DND-41 (cell line): ENCODE measurements at places on chromosomes 11 and 22.
A peak's percentile ranks its signal among the peaks of the same experiment; 100 is the strongest.

DNA sequence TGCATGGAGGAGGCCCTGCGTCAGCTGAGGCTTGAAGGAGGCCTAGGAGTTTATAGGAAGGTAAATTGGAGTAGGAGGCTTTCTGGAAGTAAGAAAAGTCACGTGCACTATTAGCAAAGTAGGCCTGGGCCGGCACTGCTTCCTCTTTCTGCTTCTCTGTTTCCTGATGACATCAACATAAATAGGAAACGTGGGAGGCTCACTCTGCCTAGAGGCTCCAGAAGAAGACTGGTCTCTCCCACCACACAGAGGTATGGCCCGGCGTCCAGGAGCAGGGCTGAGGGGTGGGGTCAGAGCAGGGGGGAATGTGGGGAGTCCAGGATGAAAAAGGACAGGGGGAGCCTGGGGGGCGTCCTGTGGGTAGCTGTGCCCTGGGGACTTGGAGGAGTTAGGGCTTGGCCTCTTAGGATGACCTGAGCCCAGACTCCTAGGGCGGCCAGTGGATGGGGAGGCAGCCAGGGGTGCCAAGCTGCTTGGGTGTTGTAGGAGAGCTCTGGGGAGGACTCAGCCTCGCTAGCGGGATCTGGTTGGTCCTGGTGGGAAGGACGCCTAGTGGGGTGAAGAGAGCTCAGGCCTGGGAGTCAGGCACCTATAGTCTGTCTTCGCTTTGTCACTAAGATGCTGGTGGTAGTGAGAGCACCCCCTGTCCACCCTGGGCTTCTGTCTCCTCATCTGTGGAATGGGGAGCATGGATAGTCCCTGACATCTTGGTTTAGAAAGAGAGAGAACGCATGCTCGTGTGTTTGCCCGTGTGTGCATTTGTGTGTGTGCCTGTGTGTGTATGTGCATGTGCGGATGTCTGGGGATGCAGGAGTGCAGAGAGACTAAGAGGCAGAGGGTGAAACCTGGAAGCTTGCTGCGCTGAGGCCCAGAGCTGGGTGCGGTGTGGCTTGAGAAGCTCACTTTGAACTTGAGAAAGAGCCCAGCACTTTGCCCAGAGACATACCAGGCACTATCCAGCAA, at the start of gene CSF2RB:
Gene CSF2RB, plus strand, starts transcription at position 202 of the 963 bp plus-strand sequence. CDS start 8,580 bp downstream, outside the sequence.
- no peaks in the 10 kb centered on the region for H3K36me3 ChIP-seq
- DNase-seq = no peak
- H3K4me3 ChIP-seq = no peak within 1 kb of the TSS
- H3K27me3 ChIP-seq = peaks cover 7% of the 10 kb centered on the region
- no peak within 1 kb of the TSS for H3K27ac ChIP-seq

GRCh38 chr11:109426442-109427240, 4.7 kb downstream of the C11orf87 start:
- no peak overlapping the region for H3K27ac ChIP-seq
- no peaks in the 10 kb centered on the region for H3K4me1 ChIP-seq
- H3K27me3 ChIP-seq = no peaks in the 10 kb centered on the region
- DNase-seq = no peak
- no peaks in the 10 kb centered on the region for H3K36me3 ChIP-seq

DNA sequence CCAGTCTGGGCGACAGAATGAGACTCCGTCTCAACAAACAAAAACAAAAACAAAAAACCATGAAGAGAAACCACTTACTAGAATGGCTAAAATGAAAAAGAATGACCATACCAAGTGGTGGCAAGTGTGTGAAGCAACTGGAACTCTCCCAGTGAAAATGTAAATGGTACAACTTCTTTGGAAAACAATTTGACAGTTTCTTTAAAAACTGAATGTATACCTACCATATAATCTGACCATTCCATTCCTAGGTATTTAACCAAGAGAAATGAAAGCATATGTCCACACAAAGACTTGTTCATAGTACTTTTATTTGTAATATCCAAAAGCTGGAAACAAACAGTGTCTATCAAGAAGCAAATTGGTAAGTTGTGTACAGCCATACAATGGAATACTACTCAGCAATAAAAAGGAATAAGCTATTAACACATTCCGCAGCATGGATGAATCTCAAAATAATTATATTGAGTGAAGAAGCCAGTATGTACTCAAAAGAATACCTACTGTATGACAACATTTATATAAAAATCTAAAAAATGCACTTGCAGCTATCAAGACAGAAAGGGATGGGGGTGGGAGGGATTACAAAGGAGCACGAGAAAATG, 27.7 kb downstream of the DGCR2 start:
- H3K4me1 ChIP-seq = no peaks in the 10 kb centered on the region
- no peaks in the 10 kb centered on the region for H3K27me3 ChIP-seq
- peaks cover 23% of the 10 kb centered on the region for H3K36me3 ChIP-seq
- H3K27ac ChIP-seq = no peak overlapping the region
- no peak overlapping the region for H3K4me3 ChIP-seq

GRCh38 chr11:64339754-64340408, at the start of gene CCDC88B:
TSS of gene CCDC88B (plus strand) at chr11:64340204. CDS start at chr11:64340267, 63 bp downstream.
- H3K27me3 ChIP-seq = no peaks in the 10 kb centered on the region
- no peak within 1 kb of the TSS for H3K27ac ChIP-seq
- no peak within 1 kb of the TSS for H3K4me3 ChIP-seq
- peaks cover 11% of the 10 kb centered on the region for H3K4me1 ChIP-seq
- DNase-seq = peak; percentile 77

DNA sequence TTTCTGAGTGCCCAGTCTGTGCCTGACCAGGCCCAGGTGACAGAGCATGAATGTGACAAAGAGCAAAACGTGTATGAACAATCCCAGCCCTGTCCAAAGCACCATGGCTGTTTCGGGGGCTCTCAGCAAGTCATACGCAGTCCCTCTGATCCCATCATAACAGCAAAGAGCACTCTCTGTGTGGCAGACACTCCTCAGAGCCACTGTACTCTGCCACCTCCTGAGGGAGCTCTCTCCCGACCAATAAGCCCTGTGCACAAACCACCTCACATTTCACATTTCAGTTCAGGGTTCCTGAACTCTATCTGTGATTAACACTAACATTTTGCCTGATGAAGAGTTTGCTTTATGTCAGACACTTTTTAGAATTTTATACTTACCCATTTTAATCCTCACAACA, 6.6 kb downstream of the DGCR2 start:
- peaks cover 38% of the 10 kb centered on the region for H3K4me1 ChIP-seq
- H3K36me3 ChIP-seq = peaks cover 44% of the 10 kb centered on the region
- no peak for DNase-seq
- no peaks in the 10 kb centered on the region for H3K27me3 ChIP-seq

DNA sequence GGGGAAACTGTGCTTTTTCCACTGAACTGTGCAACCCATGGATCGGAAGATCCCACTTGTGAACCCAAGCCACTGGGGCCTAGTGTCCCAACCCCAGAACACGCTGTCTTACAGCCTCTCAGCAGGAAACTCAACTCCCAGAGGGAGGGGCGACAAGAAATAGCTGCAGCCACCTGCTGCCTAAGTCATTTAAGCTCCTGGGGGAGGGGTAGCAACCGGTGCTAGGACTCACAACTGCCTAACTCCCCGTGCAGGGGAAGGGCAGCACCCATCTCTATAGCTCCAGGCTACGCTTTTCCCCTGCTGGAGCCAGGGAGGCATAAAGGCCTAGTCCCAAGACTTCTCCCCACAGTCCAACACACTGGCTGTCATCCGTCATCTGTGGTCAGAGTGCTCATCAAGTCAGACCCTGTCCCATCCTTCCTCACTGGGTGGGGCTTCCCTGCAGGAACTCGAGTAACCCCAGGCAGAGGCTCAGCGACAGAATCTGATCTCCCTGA, 363.0 kb downstream of the LUZP2 start:
- no peaks in the 10 kb centered on the region for H3K27me3 ChIP-seq
- no peaks in the 10 kb centered on the region for H3K36me3 ChIP-seq
- H3K27ac ChIP-seq = no peak overlapping the region
- DNase-seq = peak; percentile 15
- H3K4me3 ChIP-seq = no peak overlapping the region

- DNase-seq = peak; percentile 49
- no peak overlapping the region for H3K27ac ChIP-seq
- no peaks in the 10 kb centered on the region; the same call in 1 of the 2 replicates for H3K4me1 ChIP-seq
- H3K4me3 ChIP-seq = no peak overlapping the region
- no peaks in the 10 kb centered on the region for H3K27me3 ChIP-seq
These were observed 5.9 kb downstream of the LRRC32 start for GRCh38 chr11:76664578-76665061.

GRCh38 chr22:27990879-27991278, 71.8 kb upstream of the PITPNB start:
- DNase-seq = peak; percentile 4
- H3K27me3 ChIP-seq = no peaks in the 10 kb centered on the region
- H3K4me1 ChIP-seq = peaks cover 23% of the 10 kb centered on the region
- H3K36me3 ChIP-seq = peaks cover 86% of the 10 kb centered on the region

DNA sequence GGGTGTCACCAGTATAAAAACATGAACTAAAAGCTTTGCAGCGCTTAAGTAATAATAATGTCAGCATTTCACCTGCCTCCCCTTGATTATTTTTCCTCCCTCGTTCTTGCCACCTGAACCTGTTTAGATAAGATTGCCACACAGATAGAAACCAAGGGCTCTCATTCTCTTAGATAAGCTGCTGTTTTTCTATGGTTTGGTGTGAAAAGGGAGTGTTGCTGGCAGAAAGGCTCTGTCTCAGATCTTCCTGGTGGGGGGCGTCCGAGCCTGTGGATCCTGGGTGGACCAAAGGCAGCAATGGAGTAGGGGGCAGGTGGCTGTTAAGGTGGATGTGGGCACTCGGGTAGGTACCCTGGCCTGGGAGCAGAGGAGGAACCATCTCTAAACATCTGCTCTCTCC, 147.5 kb downstream of the ST3GAL4 start:
- no peak overlapping the region for H3K4me3 ChIP-seq
- no peaks in the 10 kb centered on the region for H3K36me3 ChIP-seq
- H3K27me3 ChIP-seq = peaks cover 31% of the 10 kb centered on the region
- no peak for DNase-seq

DNA sequence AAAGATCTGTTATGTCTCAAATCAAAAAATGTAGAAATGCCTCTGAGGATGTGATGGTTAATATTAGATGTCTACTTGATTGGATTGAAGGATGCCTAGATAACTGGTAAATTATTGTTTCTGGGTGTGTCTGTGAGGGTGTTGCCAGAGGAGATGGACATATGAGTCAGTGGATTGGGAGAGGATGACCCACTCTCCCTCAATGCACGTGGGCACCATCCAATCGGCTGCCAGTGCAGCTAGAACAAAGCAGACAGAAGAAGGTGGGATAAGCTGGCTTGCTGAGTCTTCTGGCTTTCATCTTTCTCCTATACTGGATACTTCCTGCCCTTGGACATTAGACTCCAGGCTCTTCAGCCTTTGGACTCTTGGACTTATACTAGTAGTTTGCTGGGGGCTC, 430.3 kb downstream of the SOX6 start:
- no peaks in the 10 kb centered on the region for H3K27me3 ChIP-seq
- no peak for DNase-seq
- H3K27ac ChIP-seq = no peak overlapping the region
- H3K4me3 ChIP-seq = no peak overlapping the region

DNA sequence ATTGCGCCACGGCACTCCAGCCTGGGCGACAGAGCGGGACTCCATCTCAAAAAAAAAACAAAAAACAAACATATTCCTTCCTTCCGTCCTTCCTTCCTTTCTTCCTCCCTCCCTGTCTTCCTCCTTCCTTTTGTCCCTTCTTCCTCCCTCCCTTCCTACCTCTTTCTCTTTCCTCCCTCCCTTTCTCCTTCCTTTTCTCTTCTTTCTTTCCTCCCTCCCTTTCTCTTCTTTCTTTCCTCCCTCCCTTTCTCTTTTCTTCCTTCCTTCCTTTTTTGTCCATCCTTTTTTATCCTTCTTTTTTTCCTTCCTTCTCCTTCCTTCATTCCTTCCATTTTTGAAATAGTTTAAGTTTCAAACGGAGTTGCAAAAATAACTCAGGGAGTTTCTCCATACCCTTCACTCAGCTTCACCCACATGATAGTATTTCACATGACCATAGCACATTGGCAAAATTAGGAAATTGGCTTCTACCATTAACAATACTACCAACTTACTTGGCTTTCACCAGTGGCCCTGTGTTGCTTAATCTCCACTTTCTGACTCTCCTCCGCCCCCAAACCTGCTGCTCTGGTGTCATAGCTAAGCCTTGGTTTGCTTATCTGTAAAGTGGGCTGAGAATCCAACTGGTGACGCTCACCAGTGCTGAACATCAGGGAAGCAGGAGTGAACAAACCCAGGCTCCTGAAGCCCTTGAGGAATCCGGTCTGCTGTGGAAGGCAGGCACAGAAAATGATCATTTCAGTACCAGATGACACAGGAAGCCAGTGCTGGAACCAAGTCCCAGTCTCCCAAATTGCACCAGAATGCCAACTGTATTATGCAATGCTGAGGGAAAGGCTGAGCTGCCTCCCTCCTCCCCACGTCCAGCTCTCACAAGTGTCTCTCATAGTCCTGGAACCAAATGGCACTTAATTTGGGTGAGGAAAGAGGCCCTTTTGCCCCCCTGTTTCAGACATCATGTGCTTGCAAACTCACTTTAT, 17.2 kb upstream of the CRYBB3 start:
- H3K4me3 ChIP-seq = no peak overlapping the region
- no peaks in the 10 kb centered on the region for H3K4me1 ChIP-seq
- no peak for DNase-seq
- no peaks in the 10 kb centered on the region for H3K27me3 ChIP-seq
- H3K36me3 ChIP-seq = no peaks in the 10 kb centered on the region
- H3K27ac ChIP-seq = no peak overlapping the region

GRCh38 chr11:70397983-70398833, at the start of gene CTTN:
TSS of gene CTTN (plus strand) at chr11:70398529. CDS start at chr11:70407298, 8,769 bp downstream.
- peaks cover 31% of the 10 kb centered on the region for H3K4me1 ChIP-seq
- H3K36me3 ChIP-seq = 0 out of 2 replicates have a peak, but pooled peaks cover 3% of the 10 kb centered on the region
- H3K27ac ChIP-seq = peak within 1 kb of the TSS; percentile 60

DNA sequence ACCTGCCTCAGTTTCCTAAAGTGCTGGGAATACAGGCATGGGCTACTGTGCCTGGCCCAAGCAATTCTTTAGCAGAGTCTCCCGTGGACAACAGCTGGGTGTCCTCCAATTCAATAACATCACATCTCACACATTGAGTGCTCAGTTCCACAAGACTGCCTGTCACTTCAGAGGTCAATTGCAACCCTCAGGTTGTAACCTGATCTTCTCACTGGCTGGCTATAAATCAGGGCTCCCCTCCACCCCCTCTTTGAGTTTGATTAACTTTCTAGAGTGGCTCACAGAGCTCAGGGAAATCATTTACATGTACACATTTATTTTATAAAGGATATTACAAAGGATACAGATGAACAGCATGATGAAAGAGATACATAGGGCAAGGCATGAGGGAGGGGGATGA, 68.1 kb downstream of the MCHR1 start:
- H3K27me3 ChIP-seq = no peaks in the 10 kb centered on the region
- no peak for DNase-seq
- H3K27ac ChIP-seq = no peak overlapping the region
- H3K4me3 ChIP-seq = no peak overlapping the region

GRCh38 chr11:26201411-26201810, 130.5 kb upstream of the ANO3 start:
- no peaks in the 10 kb centered on the region for H3K27me3 ChIP-seq
- H3K27ac ChIP-seq = no peak overlapping the region
- no peaks in the 10 kb centered on the region for H3K4me1 ChIP-seq
- no peak for DNase-seq
